Fibroblast of the aortic adventitia (primary cell): ENCODE measurements at places on chromosomes 12 and 14.

- DNase-seq: no peak
These were observed 67.6 kb downstream of the GTF2A1 start for GRCh38 chr14:81153187-81153586.

DNA sequence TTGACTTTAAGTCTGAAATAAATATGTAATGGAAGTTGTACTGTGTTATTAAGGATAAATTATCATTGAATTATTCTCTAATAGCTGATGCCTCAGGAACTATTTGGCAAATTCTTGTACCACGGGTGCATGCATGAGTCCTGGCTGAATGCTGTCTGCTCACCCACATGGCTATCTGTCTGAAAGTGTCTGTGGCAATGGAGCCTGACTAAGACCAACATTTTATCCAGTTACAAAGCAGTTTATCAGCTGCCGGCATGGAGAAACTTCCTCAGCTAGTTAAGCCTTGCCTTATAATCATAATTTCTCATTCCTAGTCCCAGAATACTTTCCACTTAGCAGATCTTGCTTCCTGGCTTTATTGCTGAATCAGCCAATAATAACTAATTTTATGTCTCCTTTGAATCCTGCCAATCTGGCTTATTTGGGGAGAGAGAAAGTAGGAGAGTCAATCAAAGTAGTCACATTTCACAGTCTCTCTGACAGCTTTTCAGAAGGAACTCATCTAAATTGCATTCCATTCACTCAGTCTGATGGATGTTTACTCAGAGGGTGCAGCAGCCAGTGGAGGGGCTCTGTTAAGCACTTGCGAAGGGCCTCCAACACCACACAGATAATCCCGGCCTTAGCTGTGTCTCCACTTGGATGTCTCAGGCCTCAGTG, 280.6 kb upstream of the CLEC14A start:
- peak; percentile 1 for DNase-seq

DNA sequence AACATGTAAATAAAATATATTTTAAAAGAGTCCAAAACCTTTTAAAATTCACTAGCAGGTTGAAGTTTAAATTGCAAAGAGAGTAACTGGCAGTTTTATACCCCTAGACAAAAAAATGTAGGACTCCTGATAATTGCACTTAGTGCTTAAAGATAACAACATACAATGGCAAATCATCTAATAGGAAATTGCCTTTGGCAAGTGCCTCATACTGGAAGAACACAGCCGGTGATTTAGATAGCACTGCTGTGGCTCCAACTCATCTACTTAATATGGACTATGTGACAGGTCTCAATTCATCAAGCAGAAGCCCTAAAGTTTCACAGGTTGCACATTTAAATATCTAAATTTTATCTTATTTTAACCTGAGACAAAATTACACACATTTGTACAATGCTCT, 13.4 kb downstream of the C12orf50 start:
- DNase-seq: no peak

DNA sequence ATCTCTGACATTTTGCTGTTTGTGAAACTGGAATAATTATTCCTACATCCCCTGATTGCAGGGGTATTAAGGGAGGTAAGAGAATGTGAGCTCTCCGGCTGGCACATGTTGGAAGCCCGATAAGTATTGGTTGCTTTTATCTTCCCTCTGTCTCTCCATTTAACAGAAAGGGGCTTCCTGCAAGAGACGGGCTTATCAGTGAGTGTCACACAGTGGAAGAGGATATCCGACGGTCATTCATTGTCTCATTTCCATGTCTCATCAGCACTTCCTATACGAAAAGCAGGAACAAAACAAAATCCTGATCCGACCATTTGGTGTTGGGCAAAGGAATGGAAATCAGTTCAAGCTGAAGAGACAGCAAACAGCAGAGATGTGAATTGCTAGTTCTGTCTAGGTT, 10.7 kb downstream of the DYRK4 start:
- DNase-seq: no peak

- DNase-seq: peak; percentile 26
These were observed 11.1 kb downstream of the BEST3 start for GRCh38 chr12:69688021-69688420.

- DNase-seq: no peak
These were observed 68.4 kb upstream of the SRSF5 start for GRCh38 chr14:69698572-69698971.

GRCh38 chr12:32454075-32454474, 54.7 kb downstream of the FGD4 start:
- peak; percentile 74 for DNase-seq

DNA sequence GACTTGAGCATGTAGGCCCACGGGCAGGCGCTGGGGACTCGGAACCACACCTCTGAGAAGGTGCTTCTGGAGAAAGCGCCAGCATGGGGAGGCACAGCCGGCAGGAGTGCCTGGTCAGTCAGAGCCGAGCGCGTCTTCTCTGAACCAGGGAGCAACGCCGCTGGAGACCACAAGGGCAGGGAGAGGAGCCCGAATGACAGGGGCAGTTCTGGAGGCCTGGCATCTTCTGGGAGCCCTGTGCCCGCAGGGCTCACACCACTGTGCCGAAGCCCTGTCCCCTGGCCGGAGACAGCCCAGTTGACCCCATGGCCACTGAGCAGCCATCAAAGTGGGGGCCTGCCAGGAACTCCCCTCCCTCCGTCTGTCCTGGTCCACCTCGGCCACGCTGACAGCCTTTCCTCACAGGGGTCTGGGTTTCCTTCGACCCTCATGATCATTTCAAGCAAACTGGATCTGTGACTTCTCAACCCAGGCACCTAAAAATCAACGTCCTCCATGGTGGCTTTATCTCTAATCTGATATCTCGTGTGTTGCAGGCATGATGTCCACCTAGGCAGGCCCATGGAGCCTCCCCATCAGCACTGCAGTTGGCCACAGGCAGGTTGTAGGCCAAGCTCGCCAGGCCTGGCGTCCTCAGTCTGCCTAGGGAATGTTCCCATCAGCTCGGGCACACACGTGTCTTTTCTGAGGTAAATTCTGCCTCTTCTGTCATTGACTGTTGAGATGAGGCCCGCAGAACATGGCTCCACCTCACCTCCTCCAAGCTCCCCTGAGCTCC, 299.3 kb upstream of the RTL1 start:
- no peak for DNase-seq

GRCh38 chr12:101854747-101855146, 22.6 kb upstream of the DRAM1 start:
- DNase-seq: no peak

DNA sequence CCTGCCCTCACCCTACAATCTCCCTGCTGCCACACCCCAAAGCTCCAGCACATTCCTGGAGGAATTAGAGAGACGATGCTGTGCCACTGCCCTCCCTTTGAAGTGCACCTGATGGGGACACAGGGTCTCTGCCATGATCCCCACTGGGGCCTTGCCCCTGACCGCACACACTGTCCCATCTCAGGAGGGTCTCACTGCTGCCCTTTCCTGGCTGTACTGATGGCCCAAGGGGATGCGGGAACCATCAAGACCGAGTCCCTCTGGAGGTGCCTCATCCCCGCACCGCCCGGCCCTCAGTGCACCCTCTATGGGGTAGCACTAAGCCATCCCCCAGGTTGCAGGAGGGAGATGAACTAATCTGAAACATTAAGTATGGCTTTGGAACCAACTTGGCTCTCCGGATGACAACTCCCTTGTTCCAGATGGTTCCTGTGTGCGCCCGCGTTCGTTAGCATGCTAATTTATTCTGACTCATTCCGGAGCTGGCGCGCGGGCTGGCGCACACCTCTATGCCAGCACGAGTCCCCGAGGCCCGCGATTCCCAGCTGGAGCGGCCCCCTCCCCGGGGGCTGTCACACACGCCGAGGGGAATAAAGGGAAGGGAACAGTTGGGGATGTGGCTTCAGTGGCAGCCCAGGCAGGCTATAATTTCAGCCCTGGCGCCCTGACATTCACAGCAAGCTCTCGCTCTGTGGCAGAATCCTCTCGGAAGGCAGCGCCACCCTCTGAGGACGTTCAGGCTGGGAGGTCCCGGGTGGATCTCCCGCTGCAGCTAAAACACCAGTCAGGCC, 34.2 kb upstream of the C14orf180 start:
- DNase-seq: no peak

- DNase-seq: no peak
These were observed 18.7 kb downstream of the FUT8 start for GRCh38 chr14:65431245-65431644.

- DNase-seq: no peak
These were observed 130.3 kb downstream of the ITPR2 start for GRCh38 chr12:26702741-26703140.

- DNase-seq: no peak
These were observed at the start of gene CRIP2 for GRCh38 chr14:105474483-105475268. Gene CRIP2 (plus strand): TSS chr14:105474821. CDS start chr14:105474863, 42 bp downstream.

- no peak for DNase-seq
These were observed 132.1 kb downstream of the DICER1 start for GRCh38 chr14:95025218-95025617.

- DNase-seq: peak; percentile 88
These were observed 47.3 kb downstream of the WDR20 start for GRCh38 chr14:102187044-102187443.

DNA sequence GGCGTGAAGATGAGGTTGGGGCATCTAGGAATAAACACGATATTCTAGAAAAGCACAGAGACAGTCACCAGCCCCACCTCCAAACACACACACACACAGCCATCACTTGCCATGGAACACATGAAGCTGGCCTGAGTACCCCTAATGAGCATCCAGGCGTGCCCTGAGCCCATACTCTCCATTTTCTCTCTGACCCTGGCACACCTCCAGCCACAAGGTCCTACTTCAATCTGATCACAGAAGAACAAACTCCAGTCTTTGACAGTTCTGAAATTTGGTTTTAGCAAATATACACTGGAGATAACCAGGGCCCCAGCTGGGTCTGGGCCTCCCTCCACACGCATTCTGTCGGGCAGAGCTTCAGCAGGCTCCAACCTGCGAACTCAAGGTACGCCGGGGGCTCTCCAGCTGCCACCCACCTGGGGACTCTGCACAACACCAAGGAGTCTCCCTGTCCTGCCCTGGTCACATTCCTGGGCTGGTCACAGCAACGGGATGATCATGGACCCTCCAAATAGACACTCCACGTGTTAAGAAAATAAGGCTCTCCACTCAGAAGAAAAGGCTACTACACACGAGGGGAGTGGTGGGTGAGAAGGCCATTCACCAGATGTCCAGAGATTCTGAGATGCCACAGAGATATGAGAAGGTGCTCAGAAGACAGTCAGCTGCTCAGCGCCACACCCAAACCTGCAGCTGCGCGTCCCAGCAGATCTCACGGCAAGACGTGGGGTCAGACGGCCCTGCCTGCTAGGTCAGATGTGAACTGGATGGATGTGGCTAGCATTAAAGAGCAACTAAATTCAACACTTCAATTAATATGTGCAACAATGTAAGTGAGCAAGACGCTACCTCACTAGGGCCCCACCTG, 57.0 kb upstream of the PNMA1 start:
- no peak for DNase-seq

- DNase-seq: peak; percentile 70
These were observed 243.1 kb upstream of the FOXN3 start for GRCh38 chr14:89660166-89660565.

- no peak for DNase-seq
These were observed 46.9 kb downstream of the BEGAIN start for GRCh38 chr14:100540141-100540925.

- DNase-seq: no peak
These were observed 79.4 kb upstream of the GZMB start for GRCh38 chr14:24713404-24713803.

DNA sequence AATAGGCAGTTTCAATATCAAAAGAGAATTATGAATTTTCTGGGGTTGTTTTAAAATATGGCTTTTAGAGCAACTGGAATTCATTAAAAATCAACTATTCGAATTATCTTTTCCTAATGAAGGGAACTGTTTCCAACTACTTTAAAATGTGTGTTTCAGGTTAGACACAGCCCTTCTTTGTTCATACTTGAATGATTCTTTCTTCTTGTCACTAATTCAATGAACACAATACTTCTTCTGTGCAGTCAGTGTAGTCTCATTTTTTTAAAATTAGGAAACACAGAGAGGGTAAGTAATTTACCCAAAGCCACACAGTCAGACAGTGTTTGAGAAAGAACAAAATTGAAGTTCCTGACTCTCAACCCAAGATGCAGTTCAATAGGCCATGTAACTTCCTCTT, 414.0 kb downstream of the CCDC91 start:
- no peak for DNase-seq

DNA sequence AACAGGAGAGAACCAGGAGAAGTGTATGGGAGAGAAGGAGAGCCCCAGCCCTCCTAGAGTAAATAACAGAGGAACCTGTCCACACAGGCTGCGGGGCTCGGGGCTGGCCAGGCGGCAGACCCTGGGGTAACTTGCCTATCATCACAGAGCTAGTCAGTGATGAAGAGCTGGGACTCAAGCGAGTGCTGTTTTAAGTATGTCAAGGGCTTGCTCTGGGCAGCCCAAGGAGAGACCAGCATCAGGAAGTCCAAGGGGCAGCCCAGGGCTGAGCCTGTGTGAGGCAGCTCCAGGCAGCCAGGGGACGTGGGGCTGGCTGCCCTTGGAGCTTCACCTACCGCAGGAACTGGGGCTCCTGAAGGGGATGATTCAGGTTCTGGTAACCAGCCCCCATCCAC, 10.0 kb downstream of the VWF start:
- no peak for DNase-seq

DNA sequence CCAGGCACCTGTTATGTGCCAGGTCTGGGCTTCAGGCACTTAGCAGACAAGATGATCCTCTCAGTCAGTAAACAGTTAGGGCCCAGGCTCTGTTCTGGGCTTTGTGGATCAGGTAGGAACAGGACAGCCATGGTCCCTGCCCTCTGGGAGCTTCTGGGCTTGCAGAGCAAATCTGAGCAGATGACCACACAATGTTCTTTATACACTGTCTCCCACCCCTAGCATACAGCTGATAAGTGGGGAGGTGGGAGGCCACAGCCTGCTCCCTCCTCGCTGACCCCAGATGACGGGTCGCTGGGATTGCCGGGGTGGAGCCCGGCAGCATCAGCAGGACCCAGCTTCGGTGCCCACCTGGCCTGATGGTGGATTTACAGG, 53.1 kb upstream of the RIN3 start:
- no peak for DNase-seq

DNA sequence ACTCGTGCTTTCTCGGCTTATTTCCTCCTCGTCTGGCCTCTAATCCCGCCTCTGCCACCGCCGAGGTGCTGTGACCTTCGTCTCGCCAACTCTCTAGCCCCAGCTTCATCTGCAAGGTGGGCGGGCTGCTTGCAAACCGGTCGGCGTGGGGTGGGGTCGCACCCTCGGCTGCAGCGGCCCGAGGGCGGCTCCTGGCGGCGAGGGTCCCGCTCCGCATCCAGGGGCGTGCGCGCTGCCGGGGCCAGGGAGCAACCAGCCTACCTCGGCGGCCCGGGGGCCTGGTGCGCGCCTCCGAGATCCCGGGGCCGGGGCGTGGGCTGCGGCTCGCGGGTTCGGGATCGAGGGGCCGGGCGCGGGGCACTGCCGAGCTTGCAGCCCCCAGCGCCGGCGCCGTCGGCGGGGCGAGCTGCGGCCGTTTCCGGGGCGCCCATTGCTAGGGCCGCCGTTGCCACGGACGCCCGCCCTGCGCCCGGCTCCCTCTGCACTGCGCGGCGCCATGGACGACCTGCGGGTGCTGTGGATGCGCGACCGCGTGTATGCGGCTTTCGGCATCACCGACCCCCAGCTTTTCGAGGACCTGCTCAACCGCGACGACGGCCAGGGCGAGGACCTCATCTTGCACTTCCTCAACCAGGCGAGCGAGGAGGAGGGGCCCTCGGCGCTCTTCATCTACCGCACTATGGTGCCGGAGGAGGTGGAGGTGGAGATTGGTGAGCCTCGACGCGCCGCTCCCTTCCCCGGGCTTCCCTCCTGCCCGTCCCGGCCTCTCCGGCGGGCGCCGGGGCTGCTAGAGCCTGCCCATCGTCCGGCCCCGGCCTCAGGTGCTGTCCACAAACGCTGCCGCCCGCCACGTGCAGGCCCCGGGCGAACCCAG, at the start of gene DNAH10:
DNAH10 (plus strand) TSS at position 461 of the 874 bp plus-strand sequence; CDS start at position 497, 36 bp downstream.
- no peak for DNase-seq
